ENCODE measurements at places on chromosomes 4 and X.

GRCh38 chr4:107996949-107997788, 7.5 kb downstream of the HADH start:
- no peak for DNase-seq

GRCh38 chr4:10629394-10629793, 55.2 kb downstream of the CLNK start:
- no peak for DNase-seq

DNA sequence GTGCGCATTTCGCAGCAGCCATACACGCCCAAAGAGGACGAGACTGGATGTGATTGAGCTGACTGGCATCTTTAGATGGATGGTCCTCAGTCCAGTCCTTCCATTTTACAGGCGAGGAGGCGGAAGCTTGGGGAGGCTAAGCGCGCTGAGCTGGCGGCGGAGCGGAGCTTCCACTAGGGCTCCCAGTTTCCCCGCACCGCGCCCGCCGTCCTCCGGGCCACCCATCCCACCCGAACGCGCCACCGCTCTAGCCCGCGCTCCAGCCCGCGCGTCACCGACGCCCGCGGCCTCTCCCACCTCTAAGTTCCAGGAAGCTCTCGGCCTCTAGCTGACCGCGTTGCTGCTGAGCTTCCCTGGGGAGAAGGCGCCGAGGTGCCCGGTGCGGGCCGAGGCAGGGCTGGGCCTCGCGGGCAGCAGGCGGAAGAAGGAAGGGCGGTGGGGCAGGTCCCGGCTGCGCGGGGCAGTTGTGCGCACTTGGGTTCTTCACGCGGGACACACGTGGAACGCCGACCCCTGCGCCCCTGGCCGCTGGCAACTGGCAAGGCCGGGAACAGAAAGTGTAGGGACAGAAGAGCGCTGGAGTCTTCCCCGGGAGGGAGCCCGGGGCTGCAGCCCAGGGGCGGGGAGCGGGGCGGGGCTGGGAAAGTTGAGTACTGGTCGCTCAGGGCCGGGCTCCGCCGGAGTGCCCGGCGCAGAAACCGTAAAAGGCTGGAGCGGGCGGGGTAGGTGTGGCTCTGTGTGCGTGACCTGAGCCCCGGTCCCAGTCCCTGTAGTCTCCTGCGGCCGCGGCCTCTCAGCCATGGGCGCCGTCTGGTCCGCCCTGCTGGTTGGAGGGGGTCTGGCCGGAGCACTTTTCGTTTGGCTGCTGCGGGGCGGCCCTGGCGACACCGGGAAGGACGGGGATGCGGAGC, at the start of gene STBD1:
Gene STBD1 (plus strand): TSS at position 763 of the 911 bp plus-strand sequence. CDS start 37 bp downstream, at position 800.
- DNase-seq: peak; percentile 28

DNA sequence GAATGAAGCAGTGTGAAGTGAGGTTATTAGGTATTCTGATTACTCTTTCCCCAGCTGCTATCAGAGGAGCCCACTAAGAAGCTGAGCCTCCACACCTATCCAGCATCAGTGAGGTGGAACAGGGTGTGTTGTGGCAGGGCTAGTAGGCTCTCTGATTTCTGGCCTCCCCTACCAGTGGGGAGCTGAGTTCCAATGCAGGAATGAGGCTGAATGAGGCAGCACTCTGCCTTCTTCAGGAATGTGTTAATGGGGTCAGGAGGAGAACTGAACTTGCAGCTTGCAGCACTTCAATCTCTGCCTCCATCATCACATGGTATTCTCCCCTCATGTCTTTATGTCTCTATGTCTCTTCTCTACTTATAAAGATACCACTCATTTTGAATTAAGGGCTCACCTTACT, 26.9 kb downstream of the SOX3 start:
- DNase-seq: no peak

DNA sequence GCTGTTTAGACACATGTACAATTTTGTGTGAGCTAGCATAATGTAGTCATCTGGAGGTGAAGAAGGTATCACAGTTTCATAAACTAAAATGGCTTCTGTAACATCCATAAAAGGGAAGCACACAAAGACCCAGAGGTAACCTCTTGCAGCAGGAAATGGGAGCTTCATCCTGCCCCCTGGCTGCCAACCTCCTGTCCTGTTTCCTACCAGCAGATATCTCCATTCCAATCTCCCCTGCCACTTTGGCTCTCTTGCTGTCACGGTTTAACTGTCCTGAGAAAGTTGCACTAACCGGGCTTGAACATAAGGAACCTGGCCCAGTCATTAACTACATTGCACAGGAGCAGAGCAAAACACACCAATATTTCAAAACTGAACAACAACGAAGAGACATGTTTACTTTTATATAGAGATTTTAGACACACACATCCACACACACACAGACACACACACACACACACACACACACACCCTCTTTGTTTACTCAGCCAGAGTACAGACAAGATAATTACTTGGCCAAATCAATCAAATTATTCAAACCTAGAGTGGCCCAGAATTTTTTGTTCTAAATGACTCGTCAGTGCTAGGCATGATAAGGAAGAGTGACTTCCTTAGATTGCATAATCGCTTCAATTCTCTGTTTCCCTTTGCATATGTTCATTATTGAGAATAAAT, 24.2 kb downstream of the MID2 start:
- DNase-seq: no peak

DNA sequence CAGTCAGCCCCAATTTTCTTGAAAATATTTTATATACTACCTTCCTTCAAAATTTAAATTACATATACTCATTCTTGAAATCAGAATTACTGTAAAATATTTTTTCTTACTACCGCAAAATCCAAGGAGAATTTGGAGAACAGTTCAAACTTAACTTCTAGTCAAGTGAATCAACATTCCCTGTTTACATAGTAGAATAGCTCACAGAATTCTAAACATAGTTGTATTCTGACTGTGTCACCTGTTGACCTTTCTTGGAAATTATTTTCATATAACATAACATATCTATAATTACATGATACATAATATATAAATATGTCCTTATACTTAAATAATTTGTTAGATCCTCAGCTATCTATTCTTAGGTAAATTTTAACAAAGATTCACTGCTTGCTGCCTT, 31.0 kb upstream of the FGF5 start:
- DNase-seq: no peak

DNA sequence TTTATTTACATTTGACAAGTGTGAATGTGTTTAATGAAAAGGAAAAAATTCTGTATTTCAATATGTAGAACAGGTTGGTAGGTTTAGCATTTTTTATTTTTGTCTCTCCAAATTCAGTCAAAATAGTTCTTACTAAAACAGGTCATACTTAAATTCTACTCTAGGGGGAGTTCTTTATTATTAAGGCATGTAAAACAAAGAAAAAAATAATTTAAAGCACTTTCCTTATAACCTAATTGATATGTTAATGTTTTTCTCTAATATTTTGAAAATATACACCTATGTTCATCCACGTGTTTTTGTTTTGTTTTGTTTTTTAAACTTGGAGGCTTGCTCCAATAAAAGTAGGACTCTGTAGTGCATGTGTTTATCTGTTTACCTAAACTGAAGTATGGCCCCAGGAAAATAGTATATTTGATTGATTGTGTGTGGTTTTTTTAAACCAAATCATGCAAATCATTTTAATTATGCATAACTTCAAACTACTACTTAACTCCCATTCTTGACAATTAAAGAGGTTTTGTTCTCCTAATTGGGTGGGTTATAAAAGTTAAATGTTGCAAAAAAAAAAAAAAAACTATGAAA, 562.7 kb downstream of the RPA4 start:
- DNase-seq: no peak

DNA sequence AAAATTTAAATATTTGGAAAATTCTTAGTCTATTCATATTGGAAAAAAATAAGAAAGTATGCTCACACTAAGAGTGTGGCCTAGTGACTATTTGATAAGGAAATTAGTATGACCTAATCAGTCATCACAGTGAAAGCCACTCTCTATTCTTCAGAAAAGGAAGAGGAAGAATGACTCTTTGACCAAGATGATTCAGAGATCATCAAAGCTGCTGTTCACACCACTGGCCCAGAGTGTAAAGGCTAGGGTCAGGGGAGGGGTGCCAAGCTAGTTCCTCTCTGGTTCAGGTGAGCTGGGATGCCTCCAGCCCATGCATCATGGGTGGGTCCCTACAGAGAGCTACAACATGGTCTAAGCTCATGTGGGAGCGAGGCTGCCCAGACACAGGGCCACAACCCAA, 396.9 kb upstream of the NDST3 start:
- no peak for DNase-seq

GRCh38 chr4:94525993-94526728, 74.4 kb downstream of the PDLIM5 start:
- DNase-seq: no peak

DNA sequence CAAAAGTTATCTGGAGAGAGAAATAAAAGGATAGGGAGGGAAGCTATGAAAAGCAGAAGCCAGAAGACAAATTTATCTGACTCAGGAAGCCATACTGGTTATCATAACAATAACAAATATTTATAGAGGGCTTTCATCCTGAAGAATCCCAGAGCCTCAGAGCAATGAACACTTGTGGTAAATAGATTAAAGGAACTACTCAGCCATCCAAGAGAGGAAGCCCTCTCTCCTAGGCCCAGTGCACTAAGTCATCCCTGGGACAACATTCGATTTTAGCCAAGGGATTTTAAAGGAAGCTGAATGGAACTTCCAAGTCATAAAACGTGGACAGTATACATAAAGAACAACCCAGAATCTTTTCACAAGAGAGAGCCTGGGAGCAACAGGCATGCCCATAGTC, 76.9 kb downstream of the COL4A6 start:
- no peak for DNase-seq

DNA sequence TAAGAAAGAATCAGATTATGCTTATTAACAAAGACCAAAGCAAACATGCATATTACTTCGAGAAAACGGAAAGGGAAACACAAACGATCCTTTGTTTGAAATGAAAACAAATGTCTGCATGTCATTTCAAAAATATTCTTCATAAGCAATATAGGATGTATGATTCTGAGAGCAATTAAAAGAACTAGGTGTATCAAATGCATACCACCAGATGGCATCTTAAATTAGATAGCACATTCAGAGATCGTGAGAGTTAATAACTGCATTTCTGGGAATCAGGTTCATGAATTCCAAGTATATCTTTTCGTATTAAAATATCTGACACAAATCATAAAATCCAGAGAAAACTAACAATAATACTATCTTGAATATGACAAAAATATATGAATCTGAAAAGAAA, 159.5 kb downstream of the PPP3CA start:
- DNase-seq: peak; percentile 5

DNA sequence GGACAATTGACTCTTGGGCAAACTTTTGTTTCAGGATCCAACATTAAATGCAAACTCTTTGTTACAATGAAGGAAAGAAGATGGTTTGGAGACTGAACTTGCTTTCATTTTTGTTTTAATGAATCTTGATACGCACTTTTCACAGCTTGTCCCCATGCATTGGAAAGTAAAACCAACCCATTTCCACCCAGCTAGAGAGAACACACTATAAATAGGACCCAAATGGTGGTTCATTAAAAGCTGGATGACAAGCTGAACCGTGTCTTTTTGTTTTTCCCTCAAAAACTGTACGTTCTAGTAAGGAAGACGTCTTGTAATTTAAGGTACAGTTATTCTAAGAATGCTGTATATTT, 95.3 kb upstream of the EGFL6 start:
- no peak for DNase-seq

GRCh38 chr4:140038031-140038533, 115.9 kb downstream of the MAML3 start:
- DNase-seq: no peak

DNA sequence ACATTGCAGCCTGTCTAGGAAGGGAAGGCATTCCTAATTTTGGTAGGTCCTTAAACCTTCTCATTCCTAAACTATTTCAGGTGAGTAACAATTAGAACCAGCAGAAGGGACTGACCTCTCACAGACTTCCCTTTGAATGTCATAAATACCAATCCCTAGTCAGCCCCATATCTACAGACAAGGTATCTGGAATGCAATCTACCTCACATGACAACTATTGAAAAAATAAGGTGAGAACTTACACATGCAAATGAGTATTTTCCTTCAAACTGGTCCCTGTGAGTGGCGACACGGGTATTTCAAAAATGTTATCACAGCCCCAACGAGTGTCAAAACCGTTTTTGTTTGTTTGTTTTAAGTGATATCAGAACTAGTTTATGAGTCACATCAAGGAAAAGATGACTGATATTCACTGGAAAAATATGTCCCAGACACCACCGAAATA, 102.4 kb upstream of the VCX2 start:
- DNase-seq: no peak

DNA sequence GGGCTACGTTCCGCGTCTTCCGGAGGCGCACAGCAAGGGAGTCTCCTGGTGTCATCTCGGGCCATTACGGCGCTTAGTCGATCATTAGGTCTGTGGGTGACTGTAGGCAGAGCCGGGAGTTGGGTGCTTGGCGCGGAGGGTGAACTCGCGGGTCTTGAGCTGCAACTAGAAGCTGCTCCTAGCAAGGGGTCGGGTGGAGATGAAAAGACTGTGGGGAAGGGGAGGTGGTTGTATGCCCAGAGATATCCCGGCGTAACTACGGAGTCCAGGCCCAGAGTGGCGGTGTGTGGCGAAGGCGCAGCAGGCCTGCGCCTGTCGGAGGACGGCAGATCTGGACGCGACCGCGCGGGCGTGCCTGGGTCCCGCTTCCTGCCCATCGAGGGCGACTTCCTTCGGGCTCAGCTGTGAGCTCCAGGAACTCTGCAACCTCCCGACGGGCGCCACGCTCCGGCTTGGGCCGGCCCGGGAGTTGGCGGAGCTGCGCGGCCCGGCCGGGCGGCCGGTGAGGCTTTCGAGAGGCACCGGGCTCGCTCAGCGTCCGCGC, 2.7 kb upstream of the NKX3-2 start:
- DNase-seq: no peak

DNA sequence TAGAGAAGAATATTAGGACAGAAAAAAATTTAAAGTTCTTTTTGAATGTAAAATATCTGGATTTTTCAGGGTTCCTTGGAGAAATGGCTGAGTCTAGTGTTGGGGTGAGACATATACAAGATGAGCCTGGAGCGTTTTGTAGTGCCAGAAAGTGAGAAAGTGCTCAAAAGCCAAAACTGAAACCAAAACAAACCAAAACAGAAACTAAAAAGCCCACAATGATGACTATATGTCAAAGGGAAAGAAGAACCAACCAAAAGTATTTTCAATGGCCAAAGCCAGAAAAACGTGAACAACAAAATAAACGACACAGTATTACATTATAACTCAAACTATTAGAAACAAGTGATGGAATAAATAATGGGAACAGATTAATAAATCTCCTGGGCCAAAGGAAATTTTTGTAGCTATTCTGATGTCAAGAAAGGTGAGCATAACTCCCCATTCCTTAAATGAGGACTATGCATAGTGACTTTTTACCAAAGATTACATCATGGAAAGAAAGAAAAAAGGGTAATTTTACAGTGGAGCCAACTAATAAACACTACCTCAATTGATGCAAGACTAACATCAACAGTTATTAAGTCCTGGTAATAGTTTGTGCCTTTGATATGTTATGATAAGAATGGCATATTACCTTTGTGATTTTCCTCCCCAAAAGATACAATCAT, 1137.6 kb downstream of the C4orf33 start:
- DNase-seq: no peak

DNA sequence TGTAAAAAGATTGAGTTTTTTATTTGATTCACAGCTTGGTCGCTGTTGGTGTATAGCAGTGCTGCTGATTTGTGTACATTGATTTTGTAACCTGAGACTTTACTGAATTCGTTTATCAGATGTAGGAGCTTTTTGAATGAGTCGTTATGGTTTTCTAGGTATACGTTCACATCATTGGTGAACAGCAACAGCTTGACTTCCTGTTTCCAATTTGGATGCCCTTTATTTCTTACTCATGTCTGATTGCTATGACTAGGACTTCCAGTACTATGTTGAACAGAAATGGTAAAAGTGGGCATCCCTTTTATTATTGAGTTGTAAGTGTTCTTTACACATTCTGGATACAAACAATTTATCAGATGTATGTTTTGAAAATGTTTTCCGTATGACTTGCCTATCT, 76.0 kb downstream of the ADGRG4 start:
- DNase-seq: no peak

GRCh38 chr4:531721-532565, 32.9 kb downstream of the PIGG start:
- no peak for DNase-seq
